ENCODE measurements at places on chromosomes 7 and 10. TPM values are rescaled to one million over a fixed set of nuclear protein-coding genes. Genes with fewer than 3 reads are reported as not detected.

GUSB gene
- 101 TPM for total RNA-seq

ZNF727 gene
- not detected for total RNA-seq

SH2D4B gene
- 0.13 TPM for total RNA-seq

CALCR gene
- total RNA-seq = 0.16 TPM

CCDC71L gene
- 108 TPM for total RNA-seq

TMEM72 gene
- total RNA-seq = not detected

GRCh38 chr7:105136221-105136620, 122.2 kb downstream of the KMT2E start:
- H3K27me3 ChIP-seq = no peaks in the 10 kb centered on the region
- peaks cover 30% of the 10 kb centered on the region for H3K36me3 ChIP-seq
- DNase-seq = peak; percentile 74
- peak overlapping the region; percentile 5 for H3K27ac ChIP-seq

DNA sequence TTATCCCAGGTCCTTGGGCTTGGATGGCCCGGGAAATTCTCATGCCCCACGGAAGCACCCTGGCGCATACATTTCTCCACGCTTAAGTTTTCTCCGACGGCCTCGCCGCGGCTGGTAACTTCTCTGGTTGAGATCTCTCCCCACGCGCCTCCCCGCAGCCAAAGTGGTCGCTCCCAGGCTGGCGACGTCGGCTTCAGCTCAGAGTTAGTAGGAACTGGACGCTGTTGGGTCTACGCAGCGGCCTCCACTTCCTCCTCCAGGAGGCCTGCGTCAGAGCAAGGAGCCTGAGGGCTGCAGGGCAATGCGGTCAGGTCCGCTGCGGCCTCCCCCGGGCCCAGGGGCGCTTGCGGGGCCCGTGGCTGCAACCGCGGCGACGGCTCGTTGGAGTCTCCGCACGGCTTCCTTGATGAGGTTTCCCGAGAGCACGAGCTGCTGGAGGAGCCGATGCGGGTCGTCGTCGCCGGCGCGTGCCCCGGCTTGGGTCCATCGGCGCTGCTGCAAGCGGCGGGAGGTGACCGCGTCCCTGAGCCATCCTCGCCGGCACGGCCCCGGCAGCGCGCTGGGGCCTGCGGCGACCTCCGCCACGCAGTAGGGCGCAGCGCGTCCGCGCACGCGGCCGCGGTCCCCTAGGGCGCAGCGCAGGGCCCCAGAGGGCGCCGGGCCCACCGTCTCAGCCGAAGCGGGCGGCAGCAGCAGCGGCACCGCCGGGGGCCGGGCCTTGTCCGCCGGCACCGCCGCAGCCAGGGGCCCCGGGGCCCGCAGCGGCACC, 744 bp downstream of the FRAT2 start:
- peaks cover 27% of the 10 kb centered on the region for H3K36me3 ChIP-seq
- H3K27ac ChIP-seq = peak overlapping the region; percentile 98
- DNase-seq = peak; percentile 29
- peaks cover 36% of the 10 kb centered on the region for H3K4me1 ChIP-seq
- H3K4me3 ChIP-seq = peak overlapping the region; percentile 73

GRCh38 chr10:104641937-104642657, 1.0 kb downstream of the SORCS3 start:
- peaks cover 8% of the 10 kb centered on the region for H3K27me3 ChIP-seq
- DNase-seq = no peak
- H3K27ac ChIP-seq = no peak overlapping the region
- no peaks in the 10 kb centered on the region for H3K36me3 ChIP-seq

DNA sequence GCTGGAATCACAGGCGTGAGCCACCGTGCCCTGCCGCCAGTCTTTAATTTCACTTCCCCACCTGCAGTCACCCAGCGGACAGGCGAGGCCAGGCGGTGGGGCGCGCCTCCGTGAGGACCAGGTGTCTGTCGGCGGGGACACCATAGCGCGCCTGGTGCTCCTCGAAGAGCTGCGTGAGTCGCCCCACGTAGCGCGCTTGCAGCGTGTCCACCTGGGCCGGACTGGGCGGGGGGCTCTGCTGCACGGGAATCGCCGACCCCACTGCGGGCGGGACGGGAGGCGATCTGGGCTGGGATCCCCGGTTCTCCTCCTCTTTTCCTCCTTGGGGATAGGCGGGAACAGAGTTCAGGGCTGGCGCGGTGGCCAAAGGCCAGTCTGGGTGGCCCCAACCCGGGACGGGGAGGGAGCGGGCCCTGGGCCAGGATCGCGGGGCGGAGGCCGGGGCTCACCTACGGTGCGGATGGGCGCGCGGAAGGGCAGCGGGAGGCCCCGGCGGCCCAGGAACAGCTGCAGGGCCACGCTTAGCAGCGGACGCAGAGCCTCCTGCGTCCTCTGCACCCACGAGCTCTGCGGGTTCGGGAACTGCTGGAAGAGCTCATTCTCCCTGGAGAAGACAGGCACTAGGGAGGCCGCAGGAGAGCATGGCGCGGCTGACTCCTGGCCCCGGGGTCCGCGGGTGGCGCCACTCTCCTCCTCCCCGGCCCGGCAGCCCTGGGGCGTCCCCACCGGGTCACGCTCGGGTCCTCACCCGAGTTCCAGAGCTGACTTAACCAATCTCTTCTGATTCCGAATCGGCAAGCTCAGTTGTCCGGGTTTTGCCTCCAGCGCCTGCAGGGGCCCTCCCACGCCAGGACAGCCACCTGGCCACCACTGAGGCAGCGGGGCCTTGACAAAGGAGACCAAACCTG, 1.1 kb upstream of the MOGAT3 start:
- H3K36me3 ChIP-seq = peaks cover 9% of the 10 kb centered on the region
- H3K4me1 ChIP-seq = peaks cover 37% of the 10 kb centered on the region
- H3K27ac ChIP-seq = no peak overlapping the region
- H3K27me3 ChIP-seq = peaks cover 7% of the 10 kb centered on the region
- no peak overlapping the region for H3K4me3 ChIP-seq

DNA sequence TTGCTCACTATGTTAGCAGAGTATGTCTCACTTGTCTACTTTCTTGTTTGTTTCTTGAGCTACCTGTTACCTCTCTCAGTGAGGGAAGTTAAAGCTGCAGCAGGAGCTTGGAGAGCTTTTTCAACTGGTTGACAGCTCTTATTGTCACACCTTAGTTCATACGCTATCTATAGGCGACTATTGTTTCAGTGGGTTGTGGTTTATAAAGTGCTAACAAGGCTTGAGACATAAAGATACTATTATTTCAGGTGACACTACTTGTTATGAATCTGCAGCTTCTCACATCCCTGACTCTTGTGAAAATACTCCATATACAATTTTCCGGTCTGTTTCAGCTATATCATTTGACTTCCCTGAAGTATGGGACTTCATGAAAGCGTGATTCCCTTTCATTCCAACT, 167.4 kb downstream of the CSTF2T start:
- H3K4me1 ChIP-seq = no peaks in the 10 kb centered on the region
- no peak for DNase-seq
- H3K27ac ChIP-seq = no peak overlapping the region
- H3K27me3 ChIP-seq = no peaks in the 10 kb centered on the region

- H3K27ac ChIP-seq = no peak overlapping the region
- no peak for DNase-seq
- H3K4me3 ChIP-seq = no peak overlapping the region
- no peaks in the 10 kb centered on the region for H3K36me3 ChIP-seq
Observed at GRCh38 chr7:104956753-104957450, 57.1 kb upstream of the KMT2E start.

DNA sequence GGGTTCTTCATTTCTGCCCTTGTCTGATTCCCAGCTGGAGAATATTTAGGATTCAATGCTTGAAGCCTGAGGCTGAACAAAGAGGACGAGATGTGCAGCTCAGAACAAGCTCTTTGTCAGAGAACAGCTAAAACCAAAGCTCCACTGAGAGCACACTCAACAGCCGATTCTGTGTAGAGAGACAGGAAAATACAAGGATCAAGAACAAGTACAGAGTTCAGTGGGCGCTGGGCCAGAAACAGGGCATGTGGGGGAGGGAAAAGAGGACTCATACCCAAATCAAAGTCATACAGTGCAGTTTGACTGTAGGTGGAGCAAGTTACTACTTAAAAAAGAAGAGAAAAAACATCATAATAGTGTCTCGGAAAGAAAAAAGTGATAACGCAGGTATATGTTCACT, at the start of gene AGMO:
Gene AGMO (minus strand): TSS at position 181 of the 400 bp plus-strand sequence.
- DNase-seq = no peak
- H3K27me3 ChIP-seq = no peaks in the 10 kb centered on the region
- H3K36me3 ChIP-seq = no peaks in the 10 kb centered on the region
- H3K4me1 ChIP-seq = no peaks in the 10 kb centered on the region

DNA sequence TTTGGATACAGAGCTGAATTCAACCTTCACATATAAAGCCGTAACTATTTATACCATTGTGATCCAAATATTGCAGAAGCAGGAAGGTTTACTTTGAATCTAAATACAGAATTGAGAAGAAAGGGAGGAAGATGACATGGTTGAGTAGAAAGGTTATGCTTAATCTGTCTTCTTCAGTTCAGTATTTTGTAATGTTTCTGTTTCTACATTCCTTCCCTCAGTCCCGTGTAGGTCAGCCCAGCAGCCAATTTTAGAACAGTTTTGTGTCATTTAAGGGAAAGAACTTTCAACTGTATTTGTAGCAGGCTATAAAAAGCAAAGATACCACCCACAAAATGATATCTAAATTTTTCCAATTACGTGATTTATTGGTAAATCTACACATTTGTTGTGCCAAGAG, 97.4 kb downstream of the CPED1 start:
- peak overlapping the region; percentile 3 for H3K27ac ChIP-seq
- H3K4me1 ChIP-seq = peaks cover 63% of the 10 kb centered on the region
- DNase-seq = no peak
- no peak overlapping the region for H3K4me3 ChIP-seq
- no peaks in the 10 kb centered on the region for H3K27me3 ChIP-seq

- no peak for DNase-seq
- no peaks in the 10 kb centered on the region for H3K27me3 ChIP-seq
- H3K4me1 ChIP-seq = no peaks in the 10 kb centered on the region
- no peaks in the 10 kb centered on the region for H3K36me3 ChIP-seq
- H3K27ac ChIP-seq = no peak overlapping the region
Observed at GRCh38 chr10:67618116-67618515, 77.9 kb downstream of the CTNNA3 start.

DNA sequence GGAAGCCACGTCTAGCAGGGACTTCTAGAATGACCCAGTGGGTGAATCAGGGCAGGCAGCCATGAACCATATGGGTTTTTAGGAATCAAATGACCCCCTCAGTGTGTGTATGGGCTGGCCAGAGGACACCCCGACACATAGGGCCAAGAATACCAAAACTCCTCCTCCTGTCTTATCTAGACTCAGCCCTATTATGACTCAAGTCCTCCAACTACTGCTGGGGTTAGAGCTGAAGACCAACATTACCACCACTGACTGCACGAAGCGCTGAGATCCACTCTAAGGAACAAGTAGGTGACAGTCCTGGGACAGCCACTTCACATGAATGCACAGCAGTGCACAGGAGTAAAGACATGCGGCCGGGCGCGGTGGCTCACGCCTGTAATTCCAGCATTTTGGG, 11.5 kb upstream of the SVOPL start:
- H3K27me3 ChIP-seq = peaks cover 78% of the 10 kb centered on the region
- no peak overlapping the region for H3K4me3 ChIP-seq
- H3K4me1 ChIP-seq = no peaks in the 10 kb centered on the region

DNA sequence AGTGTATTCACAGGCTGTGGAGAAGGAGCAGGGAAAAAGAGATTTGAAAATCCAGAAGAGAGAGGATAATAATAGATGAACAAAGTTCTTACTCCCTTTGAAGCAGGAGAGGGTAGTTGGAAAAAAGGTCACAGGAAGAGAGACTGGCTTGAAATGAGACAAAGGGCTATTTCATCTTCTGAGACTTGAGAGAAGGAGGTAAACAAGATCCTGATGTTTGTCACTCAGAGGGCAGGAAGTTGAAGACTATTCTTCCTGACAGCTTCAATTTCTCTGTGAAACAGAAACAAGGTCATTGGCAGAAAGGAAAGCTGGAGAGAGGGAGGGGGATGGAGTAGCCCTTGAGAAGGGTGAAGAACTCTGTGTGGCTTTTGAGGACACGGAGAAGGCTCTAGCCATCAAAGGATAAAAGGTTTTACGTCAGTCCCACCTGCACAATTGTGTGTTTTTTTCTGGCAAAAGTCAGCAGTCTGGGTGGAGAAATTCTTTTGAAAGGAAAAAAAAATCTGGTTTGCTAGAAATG, 216.1 kb upstream of the STEAP4 start:
- H3K27ac ChIP-seq = no peak overlapping the region
- no peak for DNase-seq
- H3K36me3 ChIP-seq = no peaks in the 10 kb centered on the region

- H3K36me3 ChIP-seq = no peaks in the 10 kb centered on the region
- H3K4me1 ChIP-seq = peaks cover 14% of the 10 kb centered on the region
- no peak overlapping the region for H3K27ac ChIP-seq
- H3K27me3 ChIP-seq = no peaks in the 10 kb centered on the region
- no peak overlapping the region for H3K4me3 ChIP-seq
- peak; percentile 61 for DNase-seq
Observed at GRCh38 chr10:34791947-34792346, 23.1 kb downstream of the PARD3 start.

- no peak overlapping the region for H3K4me3 ChIP-seq
- no peak for DNase-seq
- no peaks in the 10 kb centered on the region for H3K4me1 ChIP-seq
- H3K36me3 ChIP-seq = no peaks in the 10 kb centered on the region
- H3K27me3 ChIP-seq = no peaks in the 10 kb centered on the region
- no peak overlapping the region for H3K27ac ChIP-seq
Observed at GRCh38 chr7:48703466-48703865, 220.9 kb upstream of the CDC14C start.

GRCh38 chr7:151188252-151188542, 1.1 kb upstream of the ASB10 start:
- H3K27ac ChIP-seq = no peak overlapping the region
- no peaks in the 10 kb centered on the region for H3K36me3 ChIP-seq
- peaks cover 19% of the 10 kb centered on the region for H3K4me1 ChIP-seq
- DNase-seq = no peak
